Esophagus muscularis mucosa (tissue), 4 donors: ENCODE measurements at places on chromosomes 5 and 9. TPM values are rescaled to one million over a fixed set of nuclear protein-coding genes. Genes with fewer than 3 reads are reported as not detected.

DNA sequence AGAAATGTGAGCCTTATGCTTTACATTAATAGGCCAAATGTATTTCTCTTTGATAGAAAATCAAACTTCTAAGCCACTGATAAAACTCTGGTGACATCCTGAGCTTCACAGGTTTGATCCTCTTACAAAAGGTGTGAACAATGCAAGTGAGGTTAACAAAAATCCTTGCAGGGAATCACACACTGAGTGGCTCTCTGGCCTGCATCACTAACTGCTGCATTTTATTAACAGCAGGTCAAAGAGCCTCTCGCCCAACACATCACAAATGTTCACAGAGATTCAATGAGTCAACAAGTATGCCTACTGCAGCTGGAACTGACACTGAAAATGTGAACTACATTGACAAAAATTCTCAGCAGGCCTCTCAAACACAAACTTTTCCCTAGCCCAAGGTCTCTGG, 122.3 kb downstream of the SEMA5A start:
- no peak for DNase-seq

CKS2 gene
- total RNA-seq: 5.4 TPM

DNA sequence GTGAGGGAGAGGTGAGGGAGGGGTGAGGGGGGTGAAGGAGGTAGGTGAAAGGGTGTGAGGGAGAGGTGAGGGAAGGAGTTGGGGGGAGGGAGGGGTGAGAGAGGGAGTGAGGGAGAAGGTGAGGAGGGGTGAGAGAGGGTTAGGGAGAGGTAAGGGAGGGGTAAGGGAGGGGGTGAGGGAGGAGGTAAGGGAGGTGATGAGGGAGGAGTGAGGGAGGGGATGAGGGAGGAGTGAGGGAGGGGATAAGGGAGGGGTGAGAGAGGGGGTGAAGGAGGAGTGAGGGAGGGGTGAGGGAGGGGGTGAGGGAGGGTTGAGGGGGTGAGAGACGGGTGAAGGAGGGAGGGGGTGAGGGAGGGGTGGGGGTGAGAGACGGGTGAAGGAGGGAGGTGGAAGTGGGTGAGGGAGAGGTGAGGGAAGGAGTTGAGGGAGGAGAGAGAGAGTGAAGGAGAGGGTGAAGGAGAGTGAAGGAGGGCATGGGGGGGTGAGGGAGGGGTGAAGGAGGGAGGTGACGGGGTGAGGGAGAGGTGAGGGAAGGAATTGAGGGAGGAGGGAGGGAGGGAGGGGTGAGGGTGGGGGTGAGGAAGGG, 18.5 kb downstream of the NINJ1 start:
- DNase-seq: no peak

GRCh38 chr5:126030698-126031097, 392.5 kb upstream of the GRAMD2B start:
- no peak for DNase-seq

GRCh38 chr9:31412081-31412480, 972.4 kb upstream of the ACO1 start:
- DNase-seq: no peak

DNA sequence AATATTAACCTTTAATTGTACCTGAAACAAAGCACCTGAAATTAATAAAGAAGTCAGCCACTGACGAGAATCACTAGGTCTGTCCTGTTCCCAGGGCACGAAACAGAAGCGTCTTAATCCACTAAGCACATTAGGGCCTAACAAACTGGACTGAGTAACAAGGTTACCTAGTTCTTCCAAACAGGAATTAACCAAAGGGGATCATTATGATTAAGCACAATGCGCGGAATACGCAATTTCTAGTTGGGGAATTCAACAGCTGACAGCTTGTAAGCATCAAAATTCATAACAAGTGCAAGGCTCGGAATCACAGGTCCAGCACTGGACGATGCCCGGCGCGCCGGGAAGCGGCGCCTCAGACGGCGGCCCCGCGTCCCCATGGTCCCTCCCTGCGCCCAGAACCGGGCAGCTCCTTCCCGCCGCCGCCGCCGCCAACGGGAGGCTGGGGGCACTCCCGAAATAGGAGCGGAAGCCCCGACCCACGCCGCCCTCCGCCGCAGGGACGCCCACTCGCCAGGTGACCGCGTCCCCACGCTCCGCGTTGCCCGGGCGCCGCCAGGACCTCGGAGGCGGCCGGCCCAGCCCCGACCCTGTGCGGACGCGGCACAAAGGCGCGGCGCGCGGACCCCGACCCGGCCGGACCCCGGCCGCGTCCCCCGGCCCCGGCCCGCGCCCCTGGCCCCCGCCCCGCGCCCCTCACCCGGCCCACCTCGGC, 898 bp downstream of the CAMSAP1 start:
- no peak for DNase-seq

ATP10B gene
- 0.42 TPM for total RNA-seq
